ENCODE measurements at places on chromosomes 5 and 9. TPM values are rescaled to one million over a fixed set of nuclear protein-coding genes. Genes with fewer than 3 reads are reported as not detected.
A peak's percentile ranks its signal among the peaks of the same experiment; 100 is the strongest.

DNA sequence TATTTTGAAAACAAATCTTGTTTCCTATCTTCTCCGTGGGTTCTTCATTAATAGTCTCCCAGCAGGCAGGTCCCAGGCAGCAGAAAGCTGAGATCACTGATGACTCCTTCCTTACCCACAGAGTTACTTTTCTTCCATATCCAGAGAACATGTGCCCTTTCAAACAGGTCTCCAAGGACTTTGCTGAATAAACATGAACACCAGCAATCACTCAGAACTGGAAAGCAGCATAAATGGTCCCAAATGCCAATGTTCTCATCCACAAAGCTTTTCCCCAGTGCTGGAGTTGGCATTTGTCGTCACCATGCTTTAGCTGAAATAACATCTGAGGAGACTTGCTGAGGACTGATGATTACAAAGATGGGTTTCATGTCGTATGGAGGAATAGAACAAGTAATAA is 134.0 kb downstream of the YIPF5 start:
- H3K27ac ChIP-seq = no peak overlapping the region
- H3K36me3 ChIP-seq = no peaks in the 10 kb centered on the region
- H3K4me3 ChIP-seq = no peak overlapping the region
- H3K4me1 ChIP-seq = peaks cover 1% of the 10 kb centered on the region
- DNase-seq = no peak
- H3K27me3 ChIP-seq = peaks cover 3% of the 10 kb centered on the region

FBP1 gene
- total RNA-seq = 6.0 TPM

- no peak overlapping the region for H3K4me3 ChIP-seq
- peaks cover 4% of the 10 kb centered on the region for H3K4me1 ChIP-seq
- H3K36me3 ChIP-seq = peaks cover 1% of the 10 kb centered on the region
- no peaks in the 10 kb centered on the region for H3K27me3 ChIP-seq
- DNase-seq = no peak
Measured at GRCh38 chr5:141597814-141598213, 21.0 kb downstream of the DIAPH1 start.

DNA sequence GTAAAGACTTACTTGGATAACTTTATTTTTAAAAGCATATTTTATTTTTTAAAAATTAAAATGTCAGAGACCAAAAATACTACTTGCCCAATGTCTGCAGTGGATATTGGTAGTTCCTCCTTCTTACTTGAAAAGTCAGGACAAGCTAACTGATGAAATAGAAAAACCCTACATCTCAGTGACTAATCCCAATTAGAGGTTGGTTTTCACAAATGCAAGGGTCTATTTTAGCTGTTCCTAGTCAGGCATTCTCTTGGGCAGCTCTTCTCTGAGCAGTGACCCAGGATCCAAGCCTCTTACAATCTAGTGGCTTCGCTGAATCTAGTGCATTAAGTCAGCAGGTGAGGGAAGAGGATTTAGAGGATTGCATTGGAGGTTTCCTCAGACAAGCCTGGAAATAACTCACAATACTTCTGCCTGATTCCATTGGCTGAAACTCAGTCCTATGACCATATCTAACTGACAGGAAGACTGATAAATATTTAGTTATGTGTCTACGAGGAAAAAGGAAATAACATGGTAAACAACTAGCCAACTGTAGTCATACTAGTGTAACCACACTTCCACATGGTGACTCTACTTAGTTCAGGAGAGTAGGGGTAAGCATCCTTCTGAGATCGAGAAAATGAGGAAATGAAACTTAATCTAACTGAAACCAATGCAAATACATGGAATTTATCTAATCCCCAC is 34.2 kb upstream of the MIER3 start:
- H3K27ac ChIP-seq = no peak overlapping the region
- H3K36me3 ChIP-seq = no peaks in the 10 kb centered on the region
- H3K4me3 ChIP-seq = no peak overlapping the region
- H3K27me3 ChIP-seq = peaks cover 13% of the 10 kb centered on the region
- H3K4me1 ChIP-seq = peaks cover 7% of the 10 kb centered on the region

DNA sequence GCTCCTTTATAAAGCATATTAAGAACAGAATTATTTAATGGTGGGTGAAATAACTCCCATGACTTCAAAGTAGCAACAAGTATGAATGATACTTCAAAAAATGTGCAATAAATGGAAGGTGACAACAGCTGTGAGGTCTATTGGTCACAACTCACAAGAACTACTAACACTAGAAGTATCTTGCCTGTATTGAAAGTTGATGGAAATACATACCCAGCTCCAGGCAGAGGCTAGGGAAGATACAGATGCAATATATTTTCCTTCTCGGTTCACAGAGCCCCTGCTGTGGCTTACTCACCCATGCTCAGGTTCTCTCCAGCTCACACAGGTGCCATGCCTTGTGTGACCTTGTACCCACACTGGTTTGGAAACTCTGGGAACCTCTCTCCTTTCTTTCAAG is 133.8 kb downstream of the LIFR start:
- peaks cover 2% of the 10 kb centered on the region for H3K4me1 ChIP-seq
- no peak for DNase-seq
- no peaks in the 10 kb centered on the region for H3K36me3 ChIP-seq
- no peak overlapping the region for H3K4me3 ChIP-seq
- H3K27ac ChIP-seq = no peak overlapping the region

- H3K27me3 ChIP-seq = no peaks in the 10 kb centered on the region
- no peaks in the 10 kb centered on the region for H3K4me1 ChIP-seq
- no peak for DNase-seq
- H3K36me3 ChIP-seq = no peaks in the 10 kb centered on the region
Measured at GRCh38 chr9:77475641-77476473, 172.3 kb downstream of the GNA14 start.

- H3K27me3 ChIP-seq = peaks cover 26% of the 10 kb centered on the region
- no peak overlapping the region for H3K27ac ChIP-seq
Measured at GRCh38 chr9:99368341-99369326, 146.6 kb downstream of the SEC61B start.

ASPN gene
- total RNA-seq = not detected

DNA sequence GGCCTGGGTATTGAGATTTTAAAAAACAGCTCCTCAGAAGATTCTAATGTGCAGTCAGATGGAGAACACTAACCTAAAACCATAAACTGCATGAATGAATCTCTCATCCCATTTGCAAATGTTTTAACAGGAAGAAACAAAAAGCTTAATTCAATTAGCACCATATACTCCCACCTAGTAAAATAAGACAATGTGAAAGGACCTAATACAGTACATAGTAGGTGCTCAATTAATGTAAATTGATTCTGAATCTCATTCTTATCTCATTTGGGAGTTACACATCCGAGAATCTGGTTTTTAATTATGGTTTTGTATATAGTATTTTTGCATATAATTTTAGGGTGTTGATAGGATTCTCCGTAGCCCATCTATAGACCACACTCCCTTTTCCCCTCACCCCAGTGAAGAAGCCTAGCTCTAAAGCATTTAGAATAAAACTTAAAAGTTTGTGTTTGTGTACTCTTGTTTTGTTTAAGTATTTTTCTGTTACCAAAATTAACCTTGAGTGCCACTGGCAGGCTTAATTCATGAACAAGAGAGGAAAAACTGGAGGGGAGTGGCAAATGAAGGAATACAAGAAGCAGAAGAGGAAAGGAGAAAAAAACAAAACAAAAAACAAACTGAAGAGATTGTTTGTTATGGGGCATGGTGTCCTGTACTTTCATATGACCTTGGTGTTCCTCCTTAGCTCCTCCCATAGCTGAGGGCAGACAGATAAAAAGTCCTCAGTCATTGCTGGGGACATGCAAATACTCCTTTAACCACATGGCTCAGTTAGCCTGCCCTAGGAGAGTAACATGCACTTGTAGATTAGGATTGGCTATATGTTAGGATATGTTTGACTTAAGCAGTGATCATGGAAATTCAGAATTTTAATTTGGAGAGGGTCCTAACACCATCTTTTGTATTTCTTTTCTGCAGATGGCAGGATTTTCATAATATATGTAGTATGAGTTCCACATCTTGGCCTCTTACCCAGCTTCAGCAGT is 1.2 kb downstream of the RNF14 start:
- H3K36me3 ChIP-seq = peaks cover 16% of the 10 kb centered on the region
- no peaks in the 10 kb centered on the region for H3K27me3 ChIP-seq
- H3K4me1 ChIP-seq = peaks cover 17% of the 10 kb centered on the region
- DNase-seq = no peak
- H3K27ac ChIP-seq = peak overlapping the region; percentile 98
- H3K4me3 ChIP-seq = peak overlapping the region; percentile 95

SPINK7 gene
- not detected for total RNA-seq

- peak overlapping the region; percentile 93 for H3K27ac ChIP-seq
- H3K36me3 ChIP-seq = no peaks in the 10 kb centered on the region
- H3K4me1 ChIP-seq = peaks cover 13% of the 10 kb centered on the region
- no peak overlapping the region for H3K4me3 ChIP-seq
- DNase-seq = no peak
Measured at GRCh38 chr5:28398185-28398584, 1359.8 kb upstream of the CDH9 start.

GRCh38 chr9:31996331-31996730 is 388.1 kb upstream of the ACO1 start:
- DNase-seq = no peak
- no peaks in the 10 kb centered on the region for H3K36me3 ChIP-seq
- H3K27me3 ChIP-seq = no peaks in the 10 kb centered on the region
- H3K27ac ChIP-seq = no peak overlapping the region

GRCh38 chr5:12625667-12626263 is 721.5 kb upstream of the CTNND2 start:
- H3K4me1 ChIP-seq = no peaks in the 10 kb centered on the region
- H3K27ac ChIP-seq = peak overlapping the region; percentile 43

TUSC1 gene
- total RNA-seq = 0.53 TPM

GRCh38 chr5:108079753-108080152 is 302.1 kb downstream of the FBXL17 start:
- H3K36me3 ChIP-seq = peaks cover 5% of the 10 kb centered on the region
- peaks cover 4% of the 10 kb centered on the region for H3K4me1 ChIP-seq
- no peak overlapping the region for H3K4me3 ChIP-seq
- no peak for DNase-seq

DNA sequence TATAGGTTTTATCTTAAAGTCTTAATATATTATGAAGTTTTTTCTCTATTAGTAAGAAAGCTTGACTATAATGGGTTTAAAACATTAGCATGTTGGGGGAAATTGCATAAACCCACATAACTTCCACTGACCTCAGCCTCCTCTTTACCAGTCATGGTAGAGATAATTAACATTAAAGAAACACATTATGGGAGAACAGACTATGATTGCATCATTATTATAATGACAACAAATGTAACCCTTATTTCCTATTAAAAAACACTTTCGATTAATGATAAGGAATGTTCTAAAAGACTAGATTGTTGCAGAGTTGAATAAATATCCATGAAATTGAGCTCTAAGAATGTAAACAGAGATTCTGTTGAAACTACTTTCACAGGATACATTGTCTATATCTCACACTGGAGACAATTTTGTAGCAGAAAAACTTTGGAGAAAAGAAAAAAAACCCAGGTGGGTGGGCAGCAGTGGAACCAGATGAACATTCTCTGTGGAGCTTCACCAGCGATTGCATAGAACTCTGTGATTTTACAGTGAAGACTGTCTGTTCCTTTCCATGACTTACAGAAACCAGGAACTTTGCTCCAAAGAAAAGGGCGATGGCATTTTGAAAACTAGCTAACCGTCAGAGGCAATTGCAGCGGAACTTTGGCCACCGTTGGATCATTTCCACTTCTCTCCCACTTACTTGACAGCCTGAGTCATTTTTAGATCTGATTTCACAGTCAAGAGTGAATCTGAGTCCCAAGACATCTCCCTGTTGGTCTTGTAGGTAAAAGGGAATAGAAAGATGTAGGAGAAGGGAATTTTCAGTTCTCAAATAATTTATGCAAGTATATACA is 21.0 kb upstream of the ERAP2 start:
- H3K27ac ChIP-seq = no peak overlapping the region
- no peaks in the 10 kb centered on the region for H3K27me3 ChIP-seq
- DNase-seq = no peak
- no peak overlapping the region for H3K4me3 ChIP-seq
- H3K4me1 ChIP-seq = no peaks in the 10 kb centered on the region
- H3K36me3 ChIP-seq = no peaks in the 10 kb centered on the region

GRCh38 chr5:157761690-157762621 is 18.4 kb downstream of the LSM11 start:
- no peaks in the 10 kb centered on the region for H3K4me1 ChIP-seq
- DNase-seq = no peak
- H3K27ac ChIP-seq = no peak overlapping the region
- no peaks in the 10 kb centered on the region for H3K27me3 ChIP-seq

DNA sequence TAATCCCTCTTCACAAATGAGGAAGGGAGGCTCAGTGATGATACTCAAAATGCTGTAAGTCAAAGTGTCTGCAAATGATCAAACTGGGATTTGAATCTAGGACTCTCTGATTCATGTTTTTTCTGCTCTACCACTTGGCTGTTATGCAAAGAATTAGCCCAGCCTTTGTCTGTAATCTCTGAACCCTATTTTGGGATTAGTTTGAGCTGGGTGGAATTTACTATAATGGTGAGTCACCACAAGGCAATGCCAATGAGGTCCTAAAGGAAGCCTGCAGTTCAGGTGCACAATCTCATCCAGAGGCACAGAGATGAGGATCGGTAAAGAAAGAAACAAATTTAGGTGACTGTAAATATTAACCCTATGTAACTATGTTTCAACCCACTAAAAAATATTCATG is 29.2 kb downstream of the RFK start:
- H3K27me3 ChIP-seq = peaks cover 3% of the 10 kb centered on the region
- no peak for DNase-seq
- H3K4me3 ChIP-seq = no peak overlapping the region
- H3K27ac ChIP-seq = no peak overlapping the region

DNA sequence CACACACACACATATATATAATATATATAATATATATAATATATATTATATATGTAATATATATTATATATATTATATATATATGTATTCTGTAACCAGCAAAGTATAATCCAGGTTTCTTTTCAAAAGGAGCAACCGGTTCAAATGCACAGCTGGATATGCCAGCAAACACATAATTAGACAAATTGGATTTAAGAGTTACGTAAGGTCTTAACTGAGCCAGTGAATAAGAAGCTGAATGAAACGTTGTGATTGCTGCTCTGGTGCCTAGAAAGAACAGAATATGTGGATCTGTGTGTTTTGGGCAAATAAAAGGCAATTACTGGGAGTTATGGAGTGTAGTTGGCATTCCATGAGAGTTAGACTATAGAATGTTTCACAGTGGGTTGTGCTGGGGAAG is 178.1 kb downstream of the SLF1 start:
- no peak overlapping the region for H3K27ac ChIP-seq
- DNase-seq = no peak
- peaks cover 11% of the 10 kb centered on the region for H3K27me3 ChIP-seq
- peaks cover 2% of the 10 kb centered on the region for H3K4me1 ChIP-seq
- no peak overlapping the region for H3K4me3 ChIP-seq

PCDHB6 gene
- 2.4 TPM for total RNA-seq
